CD8-positive, alpha-beta memory T cell (primary cell): ENCODE measurements at places on chromosomes 12 and 14. TPM values are rescaled to one million over a fixed set of nuclear protein-coding genes. Genes with fewer than 3 reads are reported as not detected.

Gene TMEM132D
- not detected for total RNA-seq

DNA sequence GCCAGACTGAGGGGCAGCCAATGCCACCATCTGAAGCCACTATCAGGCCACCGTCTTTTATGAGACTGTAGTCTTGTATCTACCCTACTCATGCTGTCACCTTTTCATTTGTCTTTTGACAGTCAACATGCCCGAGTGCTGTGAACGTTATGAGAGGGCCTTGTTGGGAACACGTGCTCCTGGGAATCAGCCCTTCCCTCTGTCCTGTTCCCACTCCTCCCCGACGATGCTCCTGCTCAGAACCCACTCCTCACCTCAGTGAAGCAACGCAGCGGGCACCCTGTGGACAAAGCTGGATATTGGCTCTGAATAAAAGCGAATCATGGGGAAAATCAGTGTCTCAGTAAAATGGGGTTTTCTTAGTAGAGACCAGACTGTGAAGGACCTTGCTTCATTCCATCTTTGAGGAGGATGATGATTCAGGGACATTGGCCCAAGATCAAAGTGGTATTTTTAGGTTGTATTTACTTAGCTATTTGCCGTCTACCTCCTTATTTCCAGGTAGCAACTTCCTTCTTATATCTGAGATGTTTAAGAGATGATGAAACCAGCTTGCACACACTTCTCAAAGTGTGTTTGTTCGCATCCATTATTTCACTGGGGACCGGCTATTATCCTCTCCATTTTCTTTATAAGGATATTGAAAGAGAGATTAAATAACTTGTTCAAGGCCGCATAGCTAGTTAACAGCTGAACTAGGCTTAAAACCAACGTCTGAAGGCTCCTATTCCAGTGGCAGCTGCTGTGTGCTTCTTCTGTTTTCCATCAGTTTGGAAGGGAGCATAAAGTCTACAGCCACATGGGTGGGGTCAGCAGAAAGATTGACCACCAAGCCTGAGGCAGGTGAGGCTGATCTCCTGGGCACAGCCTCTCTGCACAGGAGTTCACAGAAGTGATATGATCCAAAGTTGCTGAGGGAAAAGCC is 43.9 kb upstream of the CTDSP2 start:
- H3K36me3 ChIP-seq = no peaks in the 10 kb centered on the region
- DNase-seq = no peak
- no peak overlapping the region for H3K27ac ChIP-seq
- H3K4me3 ChIP-seq = no peak overlapping the region

Gene RASSF9
- total RNA-seq = not detected

Gene CEBPE
- total RNA-seq = 0.16 TPM

DNA sequence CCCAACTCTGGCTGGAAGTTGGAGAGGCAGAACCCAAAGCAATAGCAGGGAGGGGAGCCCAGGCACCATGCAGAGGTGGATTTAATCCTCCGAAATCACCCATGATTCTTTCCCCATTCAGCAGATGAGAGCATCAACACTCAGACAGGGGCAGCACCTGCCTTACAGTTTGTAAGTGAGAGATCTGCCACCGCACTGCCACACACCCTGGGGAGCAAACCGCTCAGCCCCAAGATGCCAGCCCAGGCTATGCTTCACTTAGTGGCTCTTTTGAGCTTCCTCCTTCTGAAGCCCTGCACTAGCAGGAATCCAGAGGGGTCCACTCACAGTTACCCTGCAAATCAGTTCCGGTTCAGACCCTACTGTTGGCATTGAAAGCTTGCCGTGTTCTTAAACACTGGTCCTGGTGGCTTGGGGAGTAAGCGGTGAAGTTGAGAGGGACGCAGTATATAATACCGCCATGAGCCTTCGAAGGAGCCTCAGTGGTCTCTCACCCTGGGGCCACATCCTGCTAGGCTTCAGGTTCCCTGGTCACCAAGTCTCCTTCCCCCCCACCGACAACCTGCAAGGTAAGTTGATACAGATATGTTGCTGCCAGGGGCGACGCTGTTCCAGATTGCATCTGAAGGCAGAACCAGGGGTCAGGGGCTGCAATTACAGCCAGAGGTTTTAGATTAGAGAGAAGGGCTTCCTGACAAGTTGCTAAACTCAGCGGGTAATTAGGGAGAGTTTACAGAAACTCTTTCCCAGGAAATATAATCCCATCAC is 72.0 kb upstream of the CCND2 start:
- no peak overlapping the region for H3K4me3 ChIP-seq
- H3K27me3 ChIP-seq = no peaks in the 10 kb centered on the region
- no peak overlapping the region for H3K27ac ChIP-seq
- H3K36me3 ChIP-seq = no peaks in the 10 kb centered on the region
- no peaks in the 10 kb centered on the region for H3K4me1 ChIP-seq
- DNase-seq = no peak

- H3K36me3 ChIP-seq = peaks cover 41% of the 10 kb centered on the region
- no peaks in the 10 kb centered on the region for H3K4me1 ChIP-seq
- H3K27me3 ChIP-seq = no peaks in the 10 kb centered on the region
- H3K4me3 ChIP-seq = no peak overlapping the region
- no peak overlapping the region for H3K27ac ChIP-seq
Observed at GRCh38 chr12:56206452-56207166, 15.1 kb downstream of the RNF41 start.

Gene ZDHHC22
- total RNA-seq = not detected

Gene CCDC197
- total RNA-seq = not detected

DNA sequence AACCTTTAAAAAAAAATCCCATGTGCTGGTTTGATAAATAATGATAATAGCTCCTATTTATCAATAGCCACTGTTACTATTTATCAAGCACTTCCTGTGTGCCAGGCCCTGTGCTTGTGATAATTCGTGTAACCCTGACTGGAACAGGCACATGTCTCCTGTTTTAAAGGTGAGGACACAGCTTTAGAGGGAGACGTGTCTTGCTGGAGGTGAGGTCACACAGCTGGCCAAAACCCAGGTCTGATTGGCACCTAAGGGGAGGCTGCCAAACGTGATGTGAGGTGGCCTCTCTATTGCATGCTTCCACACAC is 156.6 kb downstream of the VRK1 start:
- H3K4me3 ChIP-seq = no peak overlapping the region
- no peaks in the 10 kb centered on the region for H3K36me3 ChIP-seq
- no peak overlapping the region for H3K27ac ChIP-seq
- no peaks in the 10 kb centered on the region for H3K27me3 ChIP-seq

Gene RPL10L
- not detected for total RNA-seq

Gene KLHL33
- 0.09 TPM for total RNA-seq

GRCh38 chr12:31727192-31727591 is 1.6 kb downstream of the AMN1 start:
- H3K36me3 ChIP-seq = no peaks in the 10 kb centered on the region
- H3K27ac ChIP-seq = no peak overlapping the region
- H3K27me3 ChIP-seq = no peaks in the 10 kb centered on the region
- H3K4me3 ChIP-seq = no peak overlapping the region
- H3K4me1 ChIP-seq = peaks cover 44% of the 10 kb centered on the region

- DNase-seq = no peak
- H3K4me1 ChIP-seq = no peaks in the 10 kb centered on the region
- no peak overlapping the region for H3K27ac ChIP-seq
- H3K36me3 ChIP-seq = no peaks in the 10 kb centered on the region
- H3K27me3 ChIP-seq = no peaks in the 10 kb centered on the region
Observed at GRCh38 chr12:38954238-38954873, 49.0 kb upstream of the CPNE8 start.

GRCh38 chr12:114855678-114856077 is 171.7 kb upstream of the TBX3 start:
- no peaks in the 10 kb centered on the region for H3K27me3 ChIP-seq
- no peak for DNase-seq
- H3K4me3 ChIP-seq = no peak overlapping the region

GRCh38 chr14:52769887-52770286 is 21.5 kb downstream of the GNPNAT1 start:
- peaks cover 35% of the 10 kb centered on the region for H3K36me3 ChIP-seq
- no peak overlapping the region for H3K27ac ChIP-seq
- no peaks in the 10 kb centered on the region for H3K4me1 ChIP-seq
- H3K4me3 ChIP-seq = no peak overlapping the region
- no peak for DNase-seq
- H3K27me3 ChIP-seq = no peaks in the 10 kb centered on the region

Gene CLEC4C
- total RNA-seq = not detected

DNA sequence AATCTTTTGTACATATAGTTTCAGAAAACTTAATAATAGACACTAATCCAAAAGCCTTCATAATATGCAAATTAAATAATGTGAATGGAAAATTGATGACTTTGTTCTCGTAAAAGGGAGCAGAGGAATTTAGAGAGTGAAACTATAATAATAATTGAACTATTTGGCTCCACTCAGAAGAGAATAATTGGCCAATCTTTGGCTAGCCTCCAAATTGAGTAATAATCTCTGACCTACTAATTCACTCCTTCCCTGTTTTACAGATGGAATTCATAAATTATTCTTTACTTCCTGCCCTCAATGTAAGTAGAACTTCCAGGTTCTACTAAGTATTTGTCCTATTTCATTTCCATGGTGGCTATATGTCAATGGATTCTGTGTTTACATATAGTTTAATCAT is 15.8 kb downstream of the TRIM9 start:
- no peaks in the 10 kb centered on the region for H3K27me3 ChIP-seq
- no peaks in the 10 kb centered on the region for H3K4me1 ChIP-seq
- DNase-seq = no peak
- H3K4me3 ChIP-seq = no peak overlapping the region

Gene CCDC38
- 0.24 TPM for total RNA-seq

DNA sequence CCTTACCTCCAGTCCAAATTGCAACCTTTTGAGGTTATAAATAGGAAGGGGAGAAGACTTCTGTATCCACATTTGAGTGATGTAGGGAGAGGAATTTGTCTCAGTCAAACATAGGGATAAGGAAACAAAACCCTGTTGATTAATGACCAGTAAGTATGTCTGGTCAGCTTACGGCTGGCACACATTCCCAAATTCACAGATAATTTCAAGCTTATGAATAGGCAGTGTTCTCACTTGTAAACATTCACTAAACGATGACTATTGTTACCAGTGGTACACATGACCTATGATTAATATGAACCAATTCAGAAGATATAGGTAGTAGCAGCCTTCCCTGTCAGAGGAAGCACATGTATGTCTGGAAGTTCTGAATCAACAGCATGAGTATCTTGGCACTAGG is 33.0 kb upstream of the SLC5A8 start:
- H3K27ac ChIP-seq = no peak overlapping the region
- no peaks in the 10 kb centered on the region for H3K4me1 ChIP-seq
- H3K4me3 ChIP-seq = no peak overlapping the region
- H3K27me3 ChIP-seq = no peaks in the 10 kb centered on the region
- H3K36me3 ChIP-seq = no peaks in the 10 kb centered on the region

DNA sequence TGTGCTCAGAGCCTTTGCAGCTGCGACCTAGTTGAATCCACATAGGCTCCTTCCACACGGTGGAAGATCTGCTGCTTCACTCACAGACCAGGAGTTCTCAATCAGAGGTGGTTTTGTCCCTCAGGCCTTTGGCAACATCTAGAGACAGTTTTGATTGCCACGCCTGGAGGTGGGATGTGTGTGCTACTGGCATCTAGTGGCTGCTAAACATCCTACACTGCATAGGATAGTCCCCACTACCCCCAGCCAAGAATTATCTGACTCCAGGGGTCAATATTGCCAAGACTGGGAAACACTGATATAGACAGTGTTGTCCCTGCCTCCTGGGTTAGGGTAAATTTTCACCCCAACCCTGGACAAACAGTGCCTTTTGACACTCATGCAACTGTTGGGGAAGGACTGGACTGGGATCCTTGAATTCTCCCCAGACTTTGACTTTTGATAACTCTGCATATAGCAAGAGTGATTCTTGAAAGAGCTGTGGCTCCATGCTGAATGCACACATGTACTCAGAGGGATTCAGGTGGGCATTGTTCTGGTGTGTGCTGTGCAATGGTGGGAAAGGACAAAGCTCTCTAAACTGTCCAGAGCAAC is 39.8 kb downstream of the BAZ2A start:
- H3K27ac ChIP-seq = no peak overlapping the region
- no peaks in the 10 kb centered on the region for H3K4me1 ChIP-seq
- H3K27me3 ChIP-seq = no peaks in the 10 kb centered on the region
- no peak overlapping the region for H3K4me3 ChIP-seq

DNA sequence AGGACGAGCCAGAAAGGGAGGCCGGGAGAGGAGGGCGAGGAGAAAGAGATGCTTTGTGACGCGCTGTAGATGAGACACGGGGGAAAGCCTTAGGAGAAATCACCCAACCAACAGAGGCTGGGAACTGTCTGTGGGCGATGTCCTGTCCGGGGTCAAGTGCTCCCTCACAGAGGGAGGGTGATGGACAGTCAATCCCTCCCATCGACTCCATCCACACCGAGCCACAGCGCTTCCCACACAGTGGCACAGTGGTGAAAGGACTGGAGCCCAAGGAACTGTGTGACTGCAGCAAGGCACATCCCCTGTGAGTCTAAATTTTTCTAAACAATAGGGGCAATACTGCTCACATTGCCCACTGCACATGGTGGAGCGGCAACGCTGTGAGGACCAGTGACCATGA is 89.1 kb downstream of the TTC7B start:
- no peak overlapping the region for H3K27ac ChIP-seq
- no peaks in the 10 kb centered on the region for H3K4me1 ChIP-seq
- no peak for DNase-seq
- no peak overlapping the region for H3K4me3 ChIP-seq
- no peaks in the 10 kb centered on the region for H3K27me3 ChIP-seq

Gene CLEC4A
- 1.1 TPM for total RNA-seq

DNA sequence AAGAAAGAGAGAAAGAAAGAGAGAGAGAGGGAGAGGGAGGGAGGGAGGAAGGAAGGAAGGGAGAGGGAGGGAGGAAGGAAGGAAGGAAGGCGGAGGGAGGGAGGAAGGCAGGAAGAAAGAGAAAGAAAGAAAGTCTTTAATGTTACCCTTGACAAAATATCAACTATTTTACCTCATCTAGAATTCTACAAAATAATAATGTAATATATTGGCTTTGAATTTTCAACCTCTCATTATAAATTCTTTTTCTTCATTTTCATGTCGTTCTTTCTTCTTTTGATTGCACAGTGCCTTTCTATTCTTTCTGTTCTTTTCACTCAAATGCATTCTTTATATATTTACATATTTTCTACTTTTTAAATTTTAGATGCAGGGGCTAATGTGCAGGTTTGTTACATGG is 59.5 kb upstream of the GARIN2 start:
- no peak overlapping the region for H3K4me3 ChIP-seq
- no peaks in the 10 kb centered on the region for H3K36me3 ChIP-seq
- no peak for DNase-seq
- H3K27ac ChIP-seq = no peak overlapping the region
- H3K27me3 ChIP-seq = no peaks in the 10 kb centered on the region

- H3K36me3 ChIP-seq = no peaks in the 10 kb centered on the region
- no peaks in the 10 kb centered on the region for H3K4me1 ChIP-seq
- H3K27ac ChIP-seq = no peak overlapping the region
- peaks cover 2% of the 10 kb centered on the region for H3K27me3 ChIP-seq
- DNase-seq = no peak
- no peak overlapping the region for H3K4me3 ChIP-seq
Observed at GRCh38 chr14:104350463-104351185, 212.2 kb downstream of the KIF26A start.

GRCh38 chr14:37641117-37641516 is 45.7 kb downstream of the TTC6 start:
- no peak overlapping the region for H3K27ac ChIP-seq
- H3K27me3 ChIP-seq = no peaks in the 10 kb centered on the region
- H3K4me1 ChIP-seq = no peaks in the 10 kb centered on the region

Gene SIRT4
- total RNA-seq = 1.9 TPM

Gene BHLHE41
- total RNA-seq = not detected

GRCh38 chr12:93442411-93443340 is 929 bp upstream of the UBE2N start:
- no peak for DNase-seq
- no peaks in the 10 kb centered on the region for H3K36me3 ChIP-seq
